Germinal center (tissue), 1 donor: ENCODE measurements at places on chromosomes 12 and 14.
A peak's percentile ranks its signal among the peaks of the same experiment; 100 is the strongest.

DNA sequence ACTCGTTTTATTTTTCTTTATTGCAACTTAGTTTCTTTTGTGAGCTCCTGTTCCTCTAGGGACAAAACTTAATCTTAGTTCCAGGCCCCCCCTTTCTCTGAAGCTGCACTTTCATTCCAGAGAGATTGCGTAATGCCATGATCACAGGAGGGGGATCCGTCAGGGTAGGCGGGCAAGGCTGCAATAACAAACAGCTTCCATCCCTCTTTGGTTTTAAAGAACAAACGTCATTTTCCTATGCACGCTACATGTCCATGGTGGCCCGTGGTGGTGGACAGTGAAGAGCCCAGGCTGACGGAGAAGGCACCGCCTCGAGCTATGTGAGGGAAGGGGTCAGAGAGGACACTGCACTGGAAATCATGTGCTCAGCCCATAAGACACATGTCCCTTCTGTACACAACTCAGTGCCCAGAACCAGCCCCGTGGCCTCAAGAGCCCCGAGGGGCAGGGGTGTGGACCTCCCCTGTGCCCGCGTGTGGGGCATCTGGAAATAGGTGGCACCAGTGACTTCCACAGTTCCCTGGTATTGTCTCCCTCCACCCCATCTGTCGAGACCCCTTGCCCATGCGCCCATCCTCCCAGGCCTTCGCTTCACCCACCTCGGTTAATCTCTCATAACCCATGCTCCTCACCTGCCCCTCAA lies 161.4 kb downstream of the ADGRD1 start:
- no peak for DNase-seq

GRCh38 chr14:59155886-59156285 lies 32.6 kb upstream of the DAAM1 start:
- DNase-seq, result no peak

- no peak for DNase-seq
Measured at GRCh38 chr12:40314927-40315326, 90.1 kb downstream of the LRRK2 start.

DNA sequence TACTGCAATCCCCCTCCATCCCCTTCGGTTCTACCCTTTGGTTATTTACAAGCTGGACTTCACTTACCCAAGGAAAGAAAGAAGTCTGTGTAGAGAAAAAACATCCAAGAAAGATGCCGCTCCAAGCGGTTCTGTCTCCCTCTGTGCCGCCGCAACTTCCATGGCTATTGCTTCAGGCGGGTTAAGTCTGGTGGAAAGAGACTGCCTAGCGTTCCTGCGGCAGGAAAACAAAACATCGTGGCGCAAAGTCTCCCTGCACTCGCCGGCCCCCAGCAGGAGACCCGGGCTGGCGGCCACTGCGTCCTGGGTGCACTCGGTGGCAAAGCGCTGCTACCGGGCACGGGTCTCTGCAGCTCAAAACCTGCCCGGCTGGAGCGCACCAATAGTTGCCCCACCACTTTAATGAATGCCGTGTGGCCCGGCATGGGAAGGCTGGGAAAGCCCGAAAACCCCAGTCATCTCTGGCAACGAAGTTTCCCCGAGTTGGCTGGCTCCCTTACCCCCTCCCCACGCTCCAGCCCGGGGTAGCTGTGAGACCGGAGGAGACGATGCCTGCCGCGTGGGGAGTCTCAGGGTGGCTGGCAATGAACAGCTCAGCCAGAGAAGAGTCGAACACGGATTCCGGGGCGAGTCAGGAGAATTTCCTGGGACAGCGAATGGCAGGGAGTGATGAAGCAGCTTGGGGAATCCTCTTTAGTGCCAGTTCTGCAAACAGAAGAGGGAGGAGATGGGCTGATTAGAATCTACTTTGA lies 3.5 kb upstream of the KCNK10 start:
- no peak for DNase-seq

DNA sequence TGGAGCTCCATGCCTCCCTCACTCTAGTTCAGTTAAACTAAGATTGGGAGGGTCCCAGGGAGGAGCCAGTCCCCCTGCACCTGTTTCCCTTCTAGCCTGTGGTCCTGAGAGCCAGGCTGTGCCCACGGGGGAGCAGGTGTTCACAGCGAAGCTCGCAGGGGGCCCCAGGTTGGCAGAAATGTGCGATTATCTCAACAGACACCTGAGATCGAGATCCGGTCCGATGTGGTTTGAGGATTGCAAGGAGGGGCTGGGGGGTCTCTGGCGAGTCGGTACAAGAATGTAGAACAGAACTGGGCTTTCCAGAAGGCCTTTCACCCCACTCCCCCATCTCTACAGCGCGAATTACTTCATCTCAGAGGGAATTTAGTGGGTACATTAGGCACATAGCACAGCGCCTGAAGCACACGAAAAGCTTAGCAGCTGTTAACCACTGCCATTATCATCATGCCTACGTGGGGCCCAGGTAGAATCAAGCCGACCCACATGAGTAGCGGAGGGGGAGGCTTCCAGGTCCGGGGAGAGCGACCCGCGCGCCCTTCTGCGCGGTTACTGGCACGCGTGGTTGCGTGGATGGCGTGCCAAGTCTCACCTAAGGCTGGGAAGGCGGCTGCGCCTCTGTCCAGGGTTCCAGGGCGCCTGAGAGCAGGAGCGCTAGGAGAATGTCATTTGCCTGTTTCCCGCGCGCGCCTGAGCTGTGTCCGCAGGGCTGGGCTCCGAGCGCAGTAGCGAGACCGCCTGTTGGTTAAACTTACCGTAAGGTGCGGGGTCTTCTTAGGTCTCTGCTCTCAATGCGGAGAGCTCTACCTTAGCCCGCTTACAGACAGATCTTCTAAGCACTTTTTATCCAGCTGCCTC lies 1539.5 kb upstream of the TMEM132C start:
- no peak for DNase-seq

DNA sequence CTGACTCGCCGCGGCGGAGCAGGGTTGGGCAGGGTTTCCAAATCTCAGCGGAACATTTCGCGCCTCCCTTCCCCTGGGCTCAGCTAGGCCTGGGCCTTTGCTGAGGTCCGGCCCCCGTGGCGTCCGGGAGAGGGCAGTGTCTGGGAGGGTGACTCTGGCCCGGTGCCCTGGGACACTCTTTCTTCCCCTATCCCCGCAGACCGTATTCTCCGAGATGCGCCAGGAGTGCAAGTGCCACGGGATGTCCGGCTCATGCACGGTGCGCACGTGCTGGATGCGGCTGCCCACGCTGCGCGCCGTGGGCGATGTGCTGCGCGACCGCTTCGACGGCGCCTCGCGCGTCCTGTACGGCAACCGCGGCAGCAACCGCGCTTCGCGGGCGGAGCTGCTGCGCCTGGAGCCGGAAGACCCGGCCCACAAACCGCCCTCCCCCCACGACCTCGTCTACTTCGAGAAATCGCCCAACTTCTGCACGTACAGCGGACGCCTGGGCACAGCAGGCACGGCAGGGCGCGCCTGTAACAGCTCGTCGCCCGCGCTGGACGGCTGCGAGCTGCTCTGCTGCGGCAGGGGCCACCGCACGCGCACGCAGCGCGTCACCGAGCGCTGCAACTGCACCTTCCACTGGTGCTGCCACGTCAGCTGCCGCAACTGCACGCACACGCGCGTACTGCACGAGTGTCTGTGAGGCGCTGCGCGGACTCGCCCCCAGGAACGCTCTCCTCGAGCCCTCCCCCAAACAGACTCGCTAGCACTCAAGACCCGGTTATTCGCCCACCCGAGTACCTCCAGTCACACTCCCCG lies 3.0 kb downstream of the WNT1 start:
- DNase-seq, result peak; percentile 39

- DNase-seq, result no peak
Measured at GRCh38 chr12:57262126-57262822, 11.3 kb upstream of the STAC3 start.

GRCh38 chr14:45793081-45793480 lies 540.1 kb upstream of the MIS18BP1 start:
- no peak for DNase-seq

GRCh38 chr14:105126126-105126980 lies 42.2 kb downstream of the JAG2 start:
- DNase-seq, result no peak

DNA sequence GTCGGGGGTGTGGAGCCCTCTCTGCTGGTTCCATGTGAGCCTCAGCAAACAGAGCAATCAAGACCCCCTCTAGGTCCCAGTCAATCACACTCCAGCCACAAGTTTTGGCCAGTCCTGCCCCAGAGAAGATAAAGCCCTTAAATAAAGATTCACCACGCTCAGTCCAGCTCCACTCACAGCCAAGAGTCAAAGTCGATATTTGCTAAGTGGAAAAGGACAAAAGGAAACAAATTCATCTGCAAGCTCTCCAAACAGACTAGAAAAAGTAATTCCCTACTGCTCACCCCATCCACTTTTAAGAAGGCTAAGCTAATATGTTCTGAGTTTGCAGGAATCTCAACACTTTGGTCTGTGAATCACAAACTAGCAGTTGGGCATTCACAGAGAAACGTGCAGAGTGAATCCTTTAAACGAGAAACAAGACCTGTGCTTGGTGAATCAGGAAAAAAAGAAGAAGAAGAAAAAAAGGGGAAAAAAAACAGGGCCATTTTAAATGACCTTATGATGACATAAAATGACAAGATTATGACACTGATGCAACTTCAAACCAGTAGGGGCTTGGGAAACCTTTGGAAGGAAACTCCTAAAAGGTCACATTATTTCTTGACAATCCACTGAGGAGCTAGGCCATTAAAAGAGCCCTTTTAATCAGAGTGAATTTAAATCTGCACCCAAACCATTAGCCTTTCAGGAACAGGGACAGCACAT lies 41.8 kb upstream of the FOXN3 start:
- DNase-seq, result no peak

DNA sequence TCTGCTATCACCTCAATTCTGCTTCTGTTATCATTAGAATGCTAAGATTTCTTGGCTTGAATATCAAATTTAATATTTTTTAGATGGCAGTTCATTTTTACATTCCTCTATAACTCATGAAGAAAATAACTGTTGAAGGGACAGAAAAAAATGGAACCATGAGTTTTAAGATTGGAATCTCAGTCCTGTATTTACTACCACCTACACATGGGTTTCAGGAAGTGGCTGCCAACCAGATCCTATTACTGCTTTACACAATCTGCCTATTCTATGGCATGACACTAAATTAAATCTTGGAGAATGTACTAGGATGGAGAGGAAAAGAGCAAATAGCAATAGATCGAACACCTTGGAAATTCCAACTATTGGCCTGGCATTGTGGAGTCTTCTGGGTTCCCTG lies 140.8 kb downstream of the DUSP6 start:
- no peak for DNase-seq

DNA sequence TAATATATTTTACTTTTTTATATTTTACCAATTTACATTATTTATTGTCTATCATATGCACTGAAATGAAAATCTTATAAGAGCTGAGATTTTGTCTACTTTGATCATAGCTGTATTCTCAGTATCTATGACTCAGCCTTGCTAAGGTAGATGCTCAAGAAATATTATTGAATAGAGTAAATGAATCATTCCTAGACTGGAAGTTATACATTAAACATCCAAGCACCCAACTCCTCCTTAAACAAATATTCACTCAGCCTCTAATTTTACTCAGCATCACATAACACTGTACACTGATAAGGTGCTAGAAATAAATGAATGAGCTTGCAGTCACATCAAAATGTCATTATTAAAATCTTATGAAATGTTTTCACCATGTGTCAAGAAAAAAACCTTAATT lies 1424.9 kb downstream of the LRFN5 start:
- DNase-seq, result no peak

DNA sequence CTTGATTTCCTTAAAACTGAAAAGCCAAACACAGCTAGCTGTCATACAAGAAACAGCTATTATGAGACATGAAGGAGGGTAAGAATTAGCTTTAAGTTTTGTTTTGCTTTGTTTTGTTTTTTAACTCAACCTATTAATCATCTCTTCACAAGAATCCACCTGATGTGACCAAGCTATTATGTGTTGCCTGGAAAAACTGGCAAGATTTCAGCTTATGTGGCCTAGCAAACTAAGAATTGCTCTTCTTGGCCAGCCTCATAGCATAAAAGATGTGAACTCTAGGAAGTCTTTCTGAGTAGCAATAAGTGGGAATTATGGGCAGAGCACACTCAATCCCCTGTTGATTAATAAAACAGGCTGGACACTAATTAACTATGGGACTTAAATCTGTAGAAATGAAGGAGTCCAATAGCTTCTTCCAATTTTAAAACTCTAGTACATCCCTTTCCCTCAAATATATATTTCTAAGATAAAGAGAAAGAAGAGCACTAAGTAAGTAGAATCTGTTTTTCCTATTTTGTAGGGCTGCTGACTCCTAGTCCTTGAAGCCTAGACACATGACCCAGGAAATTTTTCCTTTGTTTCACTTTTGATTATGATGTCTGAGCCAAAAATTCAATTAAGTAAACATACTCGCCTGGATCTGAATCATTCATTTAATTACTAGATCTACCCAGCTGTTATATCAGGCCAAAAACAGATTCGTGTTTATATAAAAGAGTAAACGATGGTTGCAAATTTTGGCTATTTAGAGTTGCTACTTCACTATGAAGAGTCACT lies 75.7 kb downstream of the GTF2A1 start:
- no peak for DNase-seq

GRCh38 chr12:8914716-8915526 lies 612 bp downstream of the PHC1 start:
- DNase-seq, result peak; percentile 77

GRCh38 chr14:31170411-31170810 lies 37.2 kb downstream of the HECTD1 start:
- DNase-seq, result no peak

- DNase-seq, result no peak
Measured at GRCh38 chr14:28088125-28088524, 678.5 kb upstream of the FOXG1 start.

DNA sequence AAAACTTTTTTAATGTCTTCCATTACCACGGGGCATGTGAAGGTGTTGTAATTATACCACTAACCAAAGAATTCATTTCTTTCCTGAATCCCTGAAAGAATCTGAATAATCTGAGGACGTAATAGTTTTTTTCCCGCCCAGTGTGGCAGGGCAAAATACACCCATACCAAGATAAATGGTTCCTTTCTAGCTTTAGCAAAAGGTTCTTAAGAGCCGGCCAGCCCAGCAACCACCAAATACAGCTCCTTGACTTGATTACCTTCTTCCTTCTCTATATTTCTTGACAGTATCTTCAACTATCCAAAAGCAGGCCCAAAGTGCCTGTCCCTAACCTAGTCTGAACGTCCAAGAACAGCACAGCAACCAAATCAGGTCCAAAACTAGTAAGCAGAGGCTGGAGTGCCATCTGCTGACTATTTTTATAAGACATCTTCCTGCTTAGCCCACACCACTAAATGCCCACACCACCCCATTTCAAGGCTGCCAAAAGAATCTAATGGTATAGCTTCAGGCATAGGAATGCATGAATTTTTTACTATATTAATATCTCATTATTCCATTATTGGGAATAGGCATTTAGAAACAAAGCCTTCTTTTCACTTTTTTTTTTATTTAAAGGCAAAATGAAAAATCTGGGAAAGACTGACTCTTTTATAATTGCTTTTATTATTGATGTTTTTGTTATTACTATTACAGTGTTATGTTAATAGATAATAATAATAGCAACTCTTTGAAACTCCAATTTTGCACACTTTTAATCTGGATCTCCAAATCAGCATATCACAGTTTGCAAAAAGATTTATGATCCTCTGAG lies 524.4 kb downstream of the MED13L start:
- DNase-seq, result peak; percentile 25

GRCh38 chr12:114799574-114800487 lies 115.9 kb upstream of the TBX3 start:
- DNase-seq, result no peak

- no peak for DNase-seq
Measured at GRCh38 chr14:68365228-68365627, 427.6 kb downstream of the ZFP36L1 start.
